ENCODE measurements at places on chromosomes 1 and 21. TPM values are rescaled to one million over a fixed set of nuclear protein-coding genes. Genes with fewer than 3 reads are reported as not detected.
A peak's percentile ranks its signal among the peaks of the same experiment; 100 is the strongest.

DNA sequence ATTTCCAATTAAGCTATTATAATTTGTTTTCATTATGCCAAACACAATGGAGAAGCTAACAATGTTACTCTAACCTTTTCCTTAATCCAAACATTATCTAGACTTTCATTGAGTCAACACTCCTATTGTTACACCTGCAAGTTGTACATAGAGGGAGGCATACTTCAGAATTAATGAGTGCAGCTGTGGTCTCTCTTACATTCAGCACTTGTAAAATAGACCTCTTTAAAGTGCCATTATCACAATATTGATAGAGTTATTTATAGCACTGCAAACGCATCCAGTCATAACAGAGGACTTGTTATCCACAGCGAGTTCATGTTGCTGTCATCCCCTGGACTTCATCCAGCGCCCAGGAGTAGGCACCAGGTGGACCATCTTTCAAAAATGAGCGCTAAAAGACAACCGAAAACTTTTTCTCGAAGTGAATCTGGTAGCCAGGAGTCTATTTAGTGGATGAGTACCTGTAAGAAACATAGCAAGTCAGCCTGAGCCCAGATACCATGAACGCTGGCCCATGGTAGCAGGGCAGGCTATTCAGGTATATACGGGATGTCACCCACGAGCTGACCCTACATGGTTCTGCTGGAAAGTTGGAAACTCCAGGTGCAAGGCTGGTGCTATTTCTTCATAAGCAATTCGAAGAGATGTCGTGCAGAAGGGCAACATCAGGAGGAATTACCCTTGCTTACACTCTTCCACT, 70.6 kb upstream of the NFIA start:
- no peak overlapping the region for H3K4me3 ChIP-seq
- no peaks in the 10 kb centered on the region for H3K36me3 ChIP-seq
- H3K27me3 ChIP-seq: peaks cover 7% of the 10 kb centered on the region
- DNase-seq: no peak
- no peaks in the 10 kb centered on the region for H3K4me1 ChIP-seq
- no peak overlapping the region for H3K27ac ChIP-seq

The APOBEC4 gene
- not detected for total RNA-seq

The AMIGO1 gene
- 2.1 TPM for total RNA-seq

GRCh38 chr1:156767879-156768604, 707 bp downstream of the PRCC start:
- H3K27me3 ChIP-seq: no peaks in the 10 kb centered on the region
- no peak overlapping the region for H3K4me3 ChIP-seq
- DNase-seq: no peak

GRCh38 chr1:77874804-77875445, 13.5 kb upstream of the NEXN start:
- H3K27me3 ChIP-seq: no peaks in the 10 kb centered on the region
- no peak overlapping the region for H3K4me3 ChIP-seq
- peaks cover 5% of the 10 kb centered on the region for H3K36me3 ChIP-seq
- no peak overlapping the region for H3K27ac ChIP-seq
- no peak for DNase-seq

DNA sequence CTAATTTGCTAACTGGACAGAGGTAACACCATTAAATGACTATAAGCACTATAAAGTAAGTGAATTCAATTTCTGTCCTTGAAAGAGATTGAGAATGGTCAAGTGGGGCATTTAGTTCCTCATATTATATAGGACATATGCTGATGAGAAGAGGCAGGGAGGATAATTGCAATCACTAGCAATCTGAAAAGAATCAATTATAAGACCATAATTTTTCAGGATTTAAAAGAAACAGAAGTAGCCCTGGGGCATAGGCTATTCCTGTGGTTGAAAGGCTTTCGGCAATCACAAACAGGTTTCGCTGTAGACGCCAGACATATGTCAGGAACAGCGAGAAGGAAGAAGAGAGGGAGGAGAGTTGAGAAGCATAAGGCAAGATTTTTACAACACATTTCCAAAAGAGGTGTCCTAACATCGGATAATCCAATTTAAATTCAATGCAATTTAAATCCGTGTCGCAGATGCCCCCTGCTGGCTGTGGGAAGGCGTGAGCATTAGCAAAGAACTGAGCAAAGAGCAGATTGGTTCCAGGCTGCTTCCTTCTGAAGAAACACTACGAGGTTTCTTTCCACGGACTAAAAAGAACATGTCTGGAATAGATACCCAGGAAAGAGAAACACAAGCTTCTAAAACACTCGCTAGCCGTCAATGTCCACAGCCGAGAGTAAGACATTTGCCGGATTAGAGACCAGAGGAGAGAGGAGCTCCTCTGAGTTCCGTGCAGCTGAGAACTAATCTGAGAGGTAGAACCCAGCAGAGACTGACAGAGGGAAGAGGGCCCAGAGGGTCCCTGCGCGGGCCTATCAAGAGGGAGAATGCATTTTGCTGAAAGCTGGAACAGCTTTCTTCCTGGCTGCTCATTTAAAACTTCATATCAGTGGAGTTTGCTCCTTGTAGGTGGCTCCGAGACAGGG, 27.9 kb downstream of the RGS5 start:
- peaks cover 17% of the 10 kb centered on the region for H3K27me3 ChIP-seq
- peak; percentile 30 for DNase-seq
- no peaks in the 10 kb centered on the region for H3K36me3 ChIP-seq
- no peak overlapping the region for H3K4me3 ChIP-seq

GRCh38 chr1:226608699-226609505, 60.3 kb downstream of the STUM start:
- H3K4me3 ChIP-seq: no peak overlapping the region
- H3K4me1 ChIP-seq: no peaks in the 10 kb centered on the region
- peaks cover 4% of the 10 kb centered on the region for H3K27me3 ChIP-seq

DNA sequence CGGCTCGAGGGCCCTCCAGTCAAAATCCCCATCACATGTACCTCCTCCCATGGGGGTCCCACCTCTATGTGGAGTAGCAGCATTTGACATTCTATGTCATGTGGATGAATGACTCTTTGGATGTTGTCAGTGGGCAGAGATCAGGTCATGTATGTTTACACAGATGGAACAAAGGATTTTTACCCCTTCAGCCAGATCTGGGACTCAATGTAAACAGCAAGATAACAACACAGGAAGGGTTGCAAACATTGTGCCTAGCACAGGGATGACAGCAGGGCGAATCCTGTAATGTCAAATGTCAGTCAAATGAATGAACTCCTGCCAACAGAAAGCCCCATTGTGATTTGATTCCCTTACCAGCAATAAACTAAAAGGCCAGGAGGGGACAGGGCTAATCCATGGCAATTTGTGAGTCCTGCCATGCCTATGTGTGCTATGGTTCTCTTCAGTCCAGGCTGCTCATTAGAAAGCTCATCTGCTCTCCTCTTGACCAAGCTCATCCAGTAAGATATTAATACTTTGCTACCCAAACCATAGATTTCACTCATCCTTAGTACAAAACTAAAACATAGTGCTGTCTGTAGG, 60.3 kb downstream of the PGBD5 start:
- H3K4me1 ChIP-seq: no peaks in the 10 kb centered on the region
- no peak overlapping the region for H3K4me3 ChIP-seq
- H3K27ac ChIP-seq: no peak overlapping the region
- no peaks in the 10 kb centered on the region for H3K36me3 ChIP-seq
- no peak for DNase-seq

The CHI3L2 gene
- total RNA-seq: 9.2 TPM

DNA sequence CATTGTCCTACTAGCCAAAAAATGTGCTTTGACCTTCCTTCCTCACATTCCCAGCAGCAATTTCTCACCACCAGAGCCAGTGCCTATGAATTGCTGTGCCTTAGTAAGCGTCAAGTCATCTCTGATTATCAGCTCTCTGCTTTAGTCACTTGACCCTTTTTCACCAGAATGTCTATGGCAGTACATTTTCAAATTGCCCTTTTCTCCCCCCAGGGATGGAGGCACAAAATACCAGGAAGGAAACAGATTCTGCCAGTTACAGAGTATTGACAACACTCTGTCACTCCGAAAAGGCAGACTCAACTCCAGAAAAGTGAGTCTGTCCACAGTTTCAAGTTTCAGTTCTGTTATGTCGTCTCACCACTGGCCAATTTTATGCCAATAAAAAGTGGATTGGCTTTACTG, 167.4 kb downstream of the TNFSF18 start:
- no peak overlapping the region for H3K4me3 ChIP-seq
- H3K4me1 ChIP-seq: peaks cover 20% of the 10 kb centered on the region
- H3K36me3 ChIP-seq: no peaks in the 10 kb centered on the region
- no peak for DNase-seq
- peaks cover 13% of the 10 kb centered on the region for H3K27me3 ChIP-seq
- H3K27ac ChIP-seq: no peak overlapping the region

- H3K4me3 ChIP-seq: no peak overlapping the region
- H3K36me3 ChIP-seq: peaks cover 37% of the 10 kb centered on the region
- no peak overlapping the region for H3K27ac ChIP-seq
- no peak for DNase-seq
Observed at GRCh38 chr1:65224681-65225091, 76.7 kb downstream of the AK4 start.

The MPZ gene
- 2.9 TPM for total RNA-seq

GRCh38 chr1:171433451-171433850, 51.9 kb upstream of the PRRC2C start:
- H3K27ac ChIP-seq: no peak overlapping the region
- peaks cover 3% of the 10 kb centered on the region for H3K27me3 ChIP-seq
- no peak for DNase-seq
- H3K4me1 ChIP-seq: peaks cover 11% of the 10 kb centered on the region
- H3K4me3 ChIP-seq: no peak overlapping the region

DNA sequence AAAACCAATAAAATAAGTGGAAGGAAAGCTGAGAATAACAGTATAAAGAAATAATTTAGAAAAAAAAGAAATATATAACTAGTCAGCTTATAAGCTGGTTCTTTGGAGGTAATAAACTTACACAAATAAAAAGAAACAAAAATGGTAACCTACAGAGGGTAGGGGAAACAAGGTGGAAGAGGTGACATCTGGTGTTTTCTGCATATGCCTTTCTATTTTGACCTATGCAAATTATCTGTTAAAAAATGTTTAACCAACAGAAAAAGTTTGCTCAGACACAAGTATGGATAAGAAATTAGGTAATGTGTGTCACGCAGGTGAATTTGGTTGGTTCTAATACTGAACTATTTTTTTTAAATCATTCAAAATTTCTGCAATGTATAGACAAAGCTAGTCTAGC, 53.6 kb upstream of the DMRTA2 start:
- H3K27ac ChIP-seq: no peak overlapping the region
- no peak for DNase-seq
- peaks cover 9% of the 10 kb centered on the region for H3K36me3 ChIP-seq
- H3K4me3 ChIP-seq: no peak overlapping the region
- H3K27me3 ChIP-seq: no peaks in the 10 kb centered on the region

The RGL1 gene
- 1.7 TPM for total RNA-seq

The CRABP2 gene
- total RNA-seq: 1.6 TPM

GRCh38 chr1:189983166-189983890, 494.3 kb downstream of the BRINP3 start:
- H3K4me1 ChIP-seq: no peaks in the 10 kb centered on the region
- no peak overlapping the region for H3K27ac ChIP-seq
- H3K36me3 ChIP-seq: peaks cover 2% of the 10 kb centered on the region
- H3K4me3 ChIP-seq: no peak overlapping the region
- DNase-seq: no peak
- H3K27me3 ChIP-seq: no peaks in the 10 kb centered on the region

All from activated naive CD8-positive, alpha-beta T cell treated with anti-CD3 and anti-CD28 coated beads for 36 hours (primary cell).